ENCODE measurements at places on chromosomes 7 and 10.

GRCh38 chr10:131907679-131908078 is 6.9 kb downstream of the PPP2R2D start:
- DNase-seq, result no peak

GRCh38 chr7:93923296-93923695 is 1.8 kb downstream of the GNG11 start:
- DNase-seq, result no peak

GRCh38 chr7:10560497-10560896 is 413.2 kb upstream of the PHF14 start:
- DNase-seq, result no peak

GRCh38 chr7:6273917-6274630 is 1.6 kb upstream of the CYTH3 start:
- DNase-seq, result peak; percentile 15

DNA sequence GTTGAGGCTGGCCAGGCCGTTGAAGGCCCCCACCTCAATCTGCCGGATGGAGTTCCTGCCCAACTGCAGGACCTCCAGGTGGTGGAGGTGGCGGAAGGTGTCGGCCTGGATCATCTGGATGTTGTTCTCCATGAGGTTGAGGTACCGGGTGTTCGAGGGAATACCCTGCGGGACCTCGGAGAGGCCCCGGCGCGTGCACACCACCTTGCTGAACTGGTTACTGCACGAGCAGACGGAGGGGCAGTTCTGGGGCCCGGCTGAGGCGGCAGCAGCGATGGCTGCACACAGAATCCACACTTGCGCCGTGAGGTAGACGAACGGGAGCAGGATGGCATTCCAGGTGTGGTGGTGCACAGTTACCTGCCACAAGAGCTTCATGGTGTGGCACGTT is 979 bp downstream of the LRRC4 start:
- DNase-seq, result peak; percentile 73

DNA sequence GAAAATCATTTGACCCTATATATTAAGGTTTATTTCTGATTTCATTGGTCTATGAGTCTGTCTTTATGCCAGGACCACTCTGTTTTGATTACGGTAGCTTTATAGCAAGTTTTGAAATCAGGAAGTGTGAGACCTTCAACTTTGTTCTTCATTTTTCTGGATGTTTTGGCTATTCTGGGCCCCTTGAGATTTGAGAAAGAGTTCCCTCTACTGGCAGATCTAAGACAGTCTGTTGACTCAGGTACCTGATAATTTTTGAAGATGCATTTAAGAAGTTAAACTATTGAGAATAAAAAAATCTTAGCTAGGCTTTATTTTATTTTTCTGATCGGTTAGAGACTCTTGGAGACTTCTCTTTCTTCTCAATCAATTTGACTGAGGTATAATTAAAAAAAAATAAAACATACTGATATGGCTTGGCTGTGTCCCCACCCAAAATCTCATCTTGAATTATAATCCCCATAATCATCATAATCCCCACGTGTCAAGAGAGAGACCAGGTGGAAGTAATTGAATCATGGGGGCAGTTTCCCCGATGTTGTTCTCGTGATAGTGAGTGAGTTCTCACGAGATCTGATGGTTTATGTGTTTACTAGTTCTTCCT is 209.2 kb downstream of the SNX10 start:
- DNase-seq, result no peak

DNA sequence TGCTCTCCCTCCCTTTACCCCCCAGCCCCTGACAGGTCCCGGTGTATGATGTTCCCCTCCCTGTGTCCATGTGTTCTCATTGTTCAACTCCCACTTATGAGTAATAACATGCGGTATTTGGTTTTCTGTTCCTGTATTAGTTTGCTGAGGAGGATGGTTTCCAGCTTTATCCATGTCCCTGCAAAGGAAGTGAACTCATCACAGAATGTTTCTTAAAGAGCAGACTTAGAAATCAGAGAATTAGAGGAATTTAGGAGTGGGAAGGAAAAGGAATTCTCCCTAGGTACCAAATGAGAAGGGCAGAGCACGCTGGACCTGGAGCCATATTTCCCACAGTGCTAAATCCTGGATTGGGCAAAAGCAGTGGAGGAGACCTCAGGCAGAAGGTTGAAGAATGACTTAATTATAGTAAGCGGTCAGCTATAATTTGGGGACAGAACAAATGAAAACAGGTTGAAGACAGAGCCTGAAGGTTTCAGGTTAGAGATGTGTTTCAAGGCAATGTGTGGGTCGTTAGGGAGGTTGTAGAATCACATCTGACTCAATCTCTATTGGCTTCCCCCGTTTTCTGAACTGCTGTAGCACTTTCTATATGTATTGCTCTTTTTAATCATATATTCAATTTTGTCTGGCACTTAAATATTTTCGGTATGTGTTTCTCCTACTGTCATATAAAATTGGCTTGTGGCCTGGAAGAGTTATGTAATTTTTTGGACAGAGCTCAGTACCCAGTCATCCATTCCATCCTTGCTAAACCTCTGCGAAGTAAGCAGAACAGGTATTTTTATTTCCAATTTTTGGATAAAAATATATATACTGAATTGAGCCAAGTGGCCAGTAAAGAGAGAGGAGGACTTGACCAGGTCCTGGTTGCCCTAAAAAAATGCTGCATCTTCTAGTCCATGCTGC is 210.5 kb upstream of the KLF6 start:
- no peak for DNase-seq

GRCh38 chr10:35237766-35238512 is 98.4 kb upstream of the CCNY start:
- DNase-seq, result no peak

- DNase-seq, result peak; percentile 20
Observed at GRCh38 chr10:102856758-102857424, 2.8 kb downstream of the BORCS7 start.

DNA sequence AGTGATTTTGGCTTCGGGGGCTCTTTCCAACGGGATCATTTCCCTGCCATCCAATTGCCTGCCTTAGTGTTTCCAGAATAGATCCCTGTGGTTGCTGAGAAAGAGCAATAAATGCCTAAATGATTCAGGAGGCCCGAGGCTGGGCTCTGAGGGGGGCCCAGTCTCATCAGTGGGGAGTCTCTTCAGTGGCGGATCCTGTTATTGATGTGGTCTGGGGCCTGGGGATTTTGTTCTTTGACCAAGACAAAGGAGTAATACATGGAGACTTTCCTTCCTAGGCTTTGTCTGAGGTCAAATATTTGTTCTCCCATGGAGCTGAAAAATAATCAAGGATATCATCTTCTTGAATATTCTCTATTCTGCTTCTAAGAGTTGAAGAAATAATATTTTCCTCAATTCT is 40.8 kb downstream of the TAS2R41 start:
- peak; percentile 82 for DNase-seq

GRCh38 chr7:80184693-80185092 is 50.1 kb downstream of the GNAI1 start:
- peak; percentile 55 for DNase-seq

DNA sequence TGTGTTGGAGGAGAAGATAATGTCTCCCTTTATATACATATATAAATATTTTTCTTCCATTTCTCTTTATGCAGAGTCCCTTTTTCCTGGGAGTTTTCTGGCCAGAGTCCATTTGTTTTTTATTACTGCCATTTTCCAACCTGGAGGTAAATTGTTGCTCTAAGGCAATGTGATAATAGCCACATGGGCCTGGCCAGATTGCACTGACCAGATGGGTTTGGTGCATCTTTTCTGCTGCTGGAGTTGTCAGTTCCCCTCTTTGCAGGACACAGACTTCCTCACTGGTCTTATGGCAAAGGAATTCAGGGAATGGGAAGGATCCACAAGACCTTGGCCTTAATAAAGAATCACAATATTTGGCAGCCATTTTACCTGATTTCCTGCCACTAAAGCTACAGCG is 254.9 kb downstream of the SORCS3 start:
- no peak for DNase-seq

DNA sequence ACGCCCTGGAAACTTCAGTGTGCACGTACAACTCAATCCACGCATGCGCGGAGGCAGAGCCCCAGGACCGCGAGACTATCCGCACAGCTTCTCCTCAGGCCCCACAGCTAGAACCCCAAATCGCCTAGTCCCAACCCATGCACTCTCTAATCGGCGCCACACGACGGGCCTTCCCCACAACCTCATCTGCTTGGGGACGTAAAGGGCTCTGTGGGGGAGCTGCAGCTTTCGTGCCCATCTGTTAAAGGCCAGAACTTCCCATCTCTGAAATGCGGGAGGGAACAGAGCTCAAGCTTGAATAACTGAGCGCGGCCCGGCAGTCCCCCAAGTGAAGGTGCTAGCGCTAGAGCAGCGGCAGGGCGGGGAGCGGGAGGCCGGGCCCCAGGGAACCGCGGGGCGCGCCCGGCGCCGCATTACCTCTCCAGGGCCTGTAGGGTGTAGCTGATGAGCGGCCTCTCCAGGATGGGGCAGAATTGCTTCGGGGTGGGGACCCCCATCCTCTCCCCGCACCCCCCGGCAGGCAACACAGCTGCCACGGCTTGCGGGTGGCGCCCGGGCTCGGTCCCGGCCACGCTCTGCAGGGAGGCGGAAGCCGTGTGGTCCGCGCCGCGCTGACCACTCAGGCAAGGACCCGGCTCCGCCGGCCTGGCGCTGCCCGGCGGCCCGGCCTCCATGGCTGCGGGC is 547 bp downstream of the CRPPA start:
- DNase-seq, result peak; percentile 90

- no peak for DNase-seq
Observed at GRCh38 chr7:41855798-41856197, 152.9 kb upstream of the INHBA start.

DNA sequence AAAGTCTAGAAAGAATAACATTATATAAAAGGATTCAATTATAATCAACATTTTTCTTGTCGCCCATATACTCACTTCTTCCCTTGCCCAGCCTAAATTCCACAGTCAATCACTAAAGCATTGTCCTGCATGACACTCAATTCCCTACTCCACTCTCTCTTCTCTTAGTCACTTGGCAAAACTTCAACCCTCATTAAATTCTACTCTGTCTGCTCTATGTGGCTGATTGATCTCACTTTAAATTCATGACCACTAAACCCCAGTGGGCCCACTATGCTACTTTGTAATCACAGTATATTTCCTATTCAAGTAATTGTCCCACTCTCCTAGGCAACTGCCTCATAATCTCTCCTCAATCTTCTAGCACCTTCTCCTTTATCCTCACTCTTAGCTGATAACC is 54.1 kb downstream of the MTERF1 start:
- no peak for DNase-seq

- no peak for DNase-seq
Observed at GRCh38 chr10:73456187-73456890, 23.0 kb upstream of the MSS51 start.

- DNase-seq, result peak; percentile 49
Observed at GRCh38 chr10:124347956-124348355, 70.8 kb downstream of the OAT start.

- DNase-seq, result peak; percentile 89
Observed at GRCh38 chr10:132446661-132447445, 49.9 kb downstream of the PWWP2B start.

DNA sequence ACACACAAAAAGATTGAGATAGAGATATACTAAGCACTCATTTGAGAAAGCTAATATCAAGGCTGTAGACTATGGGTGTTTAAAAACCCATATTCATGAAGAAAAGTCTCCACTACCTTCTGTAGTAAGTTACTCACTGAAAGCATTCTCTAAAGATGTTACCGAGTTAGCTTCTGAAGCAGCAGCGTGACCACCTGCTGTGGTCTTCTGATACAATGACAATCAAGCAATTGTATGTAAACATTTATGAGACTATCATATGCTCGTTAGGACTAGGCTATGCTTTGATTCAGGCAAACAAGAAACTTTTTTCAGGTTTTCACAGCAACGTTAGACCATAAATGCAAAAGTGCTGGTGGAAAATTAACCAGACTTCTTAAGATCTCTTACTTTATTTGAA is 11.2 kb downstream of the RHOBTB1 start:
- DNase-seq, result no peak

DNA sequence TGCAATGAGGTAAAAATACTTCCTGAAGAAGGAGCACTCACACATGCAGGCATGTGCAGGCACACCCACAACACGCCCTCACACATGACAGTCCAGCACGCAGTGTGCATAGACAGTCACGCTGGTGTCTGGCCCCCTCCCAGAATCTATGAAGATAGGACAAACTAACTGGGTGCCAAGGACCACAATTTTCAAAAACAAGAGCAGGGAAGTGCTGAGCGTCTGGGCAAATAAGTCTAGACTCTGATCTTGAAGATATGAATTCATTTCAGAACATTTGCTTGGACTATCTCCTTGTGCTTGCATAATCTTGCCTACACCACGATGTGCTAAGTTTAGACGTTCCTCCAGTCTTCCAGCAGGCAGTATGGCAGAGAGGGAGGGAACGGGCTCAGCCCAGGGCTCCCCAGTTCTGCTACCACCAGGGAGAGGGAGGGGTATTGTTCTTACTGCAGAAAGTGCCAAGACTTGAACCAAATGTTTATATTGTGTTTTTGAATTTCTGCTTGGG is 276.5 kb upstream of the KLF6 start:
- DNase-seq, result no peak

DNA sequence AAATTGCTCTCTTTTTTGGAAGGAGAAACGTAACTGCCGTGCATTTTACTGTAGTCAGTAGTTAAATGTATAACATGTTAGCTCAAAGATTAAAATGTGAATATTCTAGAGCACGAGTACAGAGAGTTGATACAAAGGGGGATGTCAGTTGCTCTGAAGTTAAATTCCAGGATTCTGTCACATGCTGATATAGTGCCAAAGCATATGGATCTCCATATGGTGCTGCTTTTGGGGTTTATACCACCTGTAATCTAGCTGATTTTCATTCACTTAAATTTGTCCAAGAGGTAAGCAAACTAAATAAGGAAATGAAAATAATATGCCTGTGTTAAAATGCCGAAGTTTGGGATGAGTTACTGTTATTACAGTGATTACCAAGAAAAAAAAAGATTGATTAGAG is 298.6 kb downstream of the EXOC4 start:
- DNase-seq, result no peak

DNA sequence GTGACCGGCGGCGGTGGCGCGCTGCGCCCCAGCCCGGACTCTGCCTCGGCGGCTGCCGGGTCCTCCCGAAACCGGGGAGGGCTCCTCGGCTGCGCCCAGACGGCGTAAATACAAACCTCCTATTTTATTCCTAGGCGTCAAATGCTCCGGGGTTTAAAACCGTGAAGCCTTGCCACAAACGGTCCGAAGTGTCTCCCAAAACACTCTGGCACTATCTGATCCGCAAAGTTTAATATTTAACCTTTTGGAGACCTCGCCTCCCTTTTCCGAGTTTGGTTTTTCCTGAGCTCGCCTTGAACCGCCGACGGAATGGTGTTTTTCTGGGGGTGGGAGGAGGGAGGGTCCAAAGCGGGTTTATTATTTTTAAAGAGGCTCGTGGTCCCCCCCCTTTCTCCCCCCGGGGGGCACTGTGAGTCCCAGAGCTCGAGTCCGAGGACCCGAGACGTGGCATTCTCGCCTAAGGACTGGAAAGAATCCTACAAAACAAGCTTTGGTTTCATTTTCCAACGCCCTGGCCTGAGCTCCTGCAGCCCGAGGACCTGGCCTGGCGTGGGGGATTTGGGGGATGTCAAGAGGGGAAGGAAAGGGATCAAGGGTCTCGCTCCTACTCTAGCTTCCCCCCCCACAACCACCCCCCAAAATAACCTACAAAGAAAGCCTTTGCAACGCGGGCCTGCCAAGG is 1.8 kb downstream of the TNRC18 start:
- DNase-seq, result peak; percentile 65
